Astrocyte of the spinal cord (primary cell): ENCODE measurements at places on chromosomes 12 and 14.

DNA sequence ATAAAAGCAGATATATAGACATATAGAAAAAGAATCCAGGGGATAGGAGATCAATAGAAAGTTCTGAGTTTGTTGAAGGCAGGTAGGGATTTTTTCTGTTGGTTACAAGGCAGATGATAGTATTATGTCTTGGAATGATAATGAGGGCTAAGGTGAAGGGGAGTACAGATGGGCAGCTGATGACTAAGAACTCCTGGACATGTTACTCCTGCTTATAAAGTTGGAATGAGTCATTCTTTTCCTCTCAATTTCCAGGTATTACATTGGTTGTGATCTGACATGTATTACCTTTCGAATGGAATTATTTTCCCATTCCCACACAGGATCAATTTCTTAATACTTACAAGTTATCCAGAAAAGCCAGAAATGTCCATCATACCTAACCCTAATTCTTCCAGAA is 545.2 kb upstream of the MGAT4C start:
- DNase-seq = no peak

DNA sequence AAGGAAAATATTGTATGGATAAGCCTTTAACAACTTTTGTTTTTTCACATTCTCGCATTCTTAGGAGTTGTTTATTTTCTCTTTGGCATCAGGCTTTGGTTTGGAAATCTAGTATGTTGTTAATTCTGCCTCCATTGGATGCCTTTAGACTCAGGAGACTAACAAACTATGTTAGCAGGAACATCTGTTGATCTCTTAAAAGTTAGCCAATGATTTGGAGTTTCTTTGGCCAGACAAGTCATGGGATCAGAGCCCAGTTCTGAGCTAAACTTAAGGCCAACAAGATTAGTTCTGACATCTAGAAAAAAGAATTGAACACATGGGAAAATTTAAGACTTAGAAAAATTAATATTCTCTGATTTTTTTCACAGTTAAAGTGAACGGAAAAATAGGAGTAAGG is 35.3 kb upstream of the STRAP start:
- DNase-seq = no peak

DNA sequence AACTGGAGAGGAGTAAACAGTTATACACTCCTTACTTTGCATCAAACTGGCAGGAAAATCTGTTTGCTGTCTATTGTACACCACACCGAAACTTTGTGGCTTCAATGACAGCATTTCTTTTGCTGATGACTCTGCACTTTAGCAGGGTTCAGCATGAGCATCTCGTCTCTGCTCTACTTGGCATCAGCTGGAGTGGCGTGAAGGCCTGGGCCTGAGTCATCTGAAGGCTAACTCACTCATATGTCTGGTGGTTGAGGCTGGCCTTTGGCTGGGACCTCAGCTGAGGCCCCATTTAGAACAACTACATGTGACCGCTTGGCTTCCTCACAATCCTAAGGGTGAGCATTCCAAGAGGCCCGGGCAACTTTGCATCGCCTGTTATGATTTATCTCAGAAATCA is 28.7 kb upstream of the REP15 start:
- DNase-seq = peak; percentile 86

- no peak for DNase-seq
Measured at GRCh38 chr14:55028066-55028465, 1.0 kb downstream of the SOCS4 start.

GRCh38 chr12:122891661-122892525 is 4.0 kb downstream of the VPS37B start:
- DNase-seq = peak; percentile 67

DNA sequence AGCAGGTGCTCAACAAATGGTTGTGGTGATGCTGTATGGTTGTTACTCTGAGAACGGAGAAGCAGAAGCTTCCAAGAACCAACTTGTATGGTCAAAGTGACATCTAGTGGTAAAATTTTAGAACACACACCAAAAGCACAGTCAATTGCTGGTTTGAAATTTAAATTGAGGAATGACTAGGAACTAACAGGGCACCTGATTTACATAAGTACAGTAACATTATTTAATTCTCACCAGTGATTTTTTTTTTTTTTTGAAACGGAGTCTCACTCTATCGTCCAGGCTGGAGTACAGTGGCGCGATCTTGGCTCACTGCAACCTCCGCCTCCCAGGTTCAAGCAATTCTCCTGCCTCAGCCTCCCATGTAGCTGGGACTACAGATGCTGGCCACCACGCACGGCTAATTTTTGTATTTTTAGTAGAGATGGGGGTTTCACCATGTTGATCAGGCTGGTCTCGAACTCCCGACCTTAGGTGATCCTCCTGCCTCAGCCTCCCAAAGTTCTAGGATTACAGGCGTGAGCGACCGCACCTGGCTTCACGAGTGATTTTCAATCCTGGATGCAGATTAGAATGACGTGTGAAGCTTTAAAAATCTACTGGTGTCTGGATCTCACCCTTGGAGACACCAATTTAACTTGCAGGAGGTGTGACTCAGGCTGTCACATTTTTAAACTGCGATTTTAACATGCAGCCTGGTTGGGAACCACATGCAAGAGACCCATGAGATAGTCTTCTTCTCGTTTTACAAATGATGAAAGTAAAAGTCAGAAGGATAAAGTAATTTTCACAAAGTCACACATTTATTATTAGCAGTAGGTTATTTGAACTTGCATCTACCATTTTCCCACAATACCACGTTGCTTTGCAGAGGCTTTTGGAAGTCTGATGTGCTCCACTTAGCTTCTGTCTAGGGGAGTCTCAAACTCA is 14.1 kb upstream of the NUMB start:
- peak; percentile 77 for DNase-seq

GRCh38 chr12:89470741-89471509 is 53.7 kb downstream of the GALNT4 start:
- DNase-seq = peak; percentile 53

DNA sequence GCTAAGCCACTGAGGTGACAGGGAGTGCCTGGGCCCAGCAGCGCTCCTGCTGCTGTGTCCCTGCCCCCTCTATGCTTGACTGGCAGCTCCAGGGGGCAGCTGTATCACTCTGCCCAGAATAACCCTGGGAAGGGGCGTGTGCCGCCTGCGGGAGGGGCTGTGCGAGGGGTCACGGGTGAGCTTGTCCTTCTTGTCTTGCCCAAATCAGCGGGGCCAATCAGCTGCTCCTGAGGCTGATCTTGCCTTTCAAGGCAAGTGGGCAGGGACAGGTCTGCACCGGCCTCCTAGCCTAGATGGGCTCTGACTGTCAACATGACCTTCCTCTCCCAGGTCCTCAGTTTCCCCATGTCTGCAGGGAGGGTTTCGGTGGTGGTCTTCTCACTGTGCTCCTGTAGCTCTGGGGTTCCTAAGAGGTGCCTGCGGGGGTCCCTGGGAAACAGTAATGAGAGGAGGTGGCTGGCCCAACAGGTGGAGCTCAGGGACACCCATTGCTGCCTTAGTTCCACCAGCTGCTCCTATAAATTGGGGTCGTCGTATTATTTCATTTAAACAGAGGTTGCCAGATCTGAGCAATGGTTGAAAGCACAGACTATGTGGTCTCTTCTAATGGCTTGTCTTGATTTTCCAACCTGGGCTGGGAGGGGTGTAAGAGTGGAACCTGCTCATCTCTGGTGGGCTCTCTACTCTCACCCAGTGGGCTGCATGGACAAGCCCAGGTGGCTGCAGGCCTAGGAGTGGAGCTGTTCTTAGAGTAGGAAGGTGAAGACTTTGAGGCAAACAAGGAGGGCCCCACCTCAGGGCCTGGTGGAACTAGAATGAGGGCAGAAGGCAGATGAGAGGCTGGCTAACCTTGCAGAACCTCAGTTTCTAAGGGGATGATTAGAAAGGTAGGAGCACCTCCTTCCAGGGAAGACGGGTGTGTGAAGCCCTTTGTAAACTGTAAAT is 11.7 kb downstream of the RTL1 start:
- no peak for DNase-seq

GRCh38 chr12:127060933-127061332 is 1206.0 kb upstream of the TMEM132C start:
- DNase-seq = no peak

DNA sequence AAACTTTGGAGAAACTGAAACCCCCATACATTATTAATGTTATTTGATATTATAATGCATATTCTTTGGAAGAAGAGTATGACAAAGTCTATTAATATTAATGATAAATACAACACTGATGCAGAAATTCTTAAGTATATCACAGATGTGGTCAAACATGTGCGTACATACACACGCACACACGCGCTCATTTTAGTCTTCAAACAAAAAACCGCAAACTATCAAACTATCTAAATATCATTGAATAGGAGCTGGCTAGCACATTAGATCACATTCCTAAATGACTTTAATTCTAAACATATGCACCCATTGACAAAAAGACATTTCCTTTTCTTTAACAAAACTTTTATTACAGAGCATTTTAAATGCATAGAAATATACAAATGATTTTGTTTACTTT is 872.7 kb downstream of the SLC16A7 start:
- no peak for DNase-seq

DNA sequence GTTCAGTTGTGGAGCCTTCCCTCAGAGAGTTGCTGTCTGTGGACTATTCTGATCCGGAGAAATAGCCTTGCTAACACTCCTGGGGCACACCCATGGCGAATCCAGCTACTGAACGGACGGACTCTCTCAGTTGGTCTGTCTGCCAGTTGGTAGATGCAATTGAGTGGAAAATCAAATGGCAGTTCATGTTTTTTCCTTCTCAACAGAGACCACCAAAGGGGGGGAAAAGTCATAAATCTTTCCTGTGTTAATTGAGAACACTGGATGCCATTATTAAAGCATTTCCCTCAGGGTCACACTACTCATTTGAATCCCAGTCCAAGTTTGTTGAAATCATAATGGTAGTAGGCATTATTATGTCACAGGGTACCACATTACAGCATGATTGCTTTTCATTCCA is 354.3 kb upstream of the FAR2 start:
- no peak for DNase-seq

DNA sequence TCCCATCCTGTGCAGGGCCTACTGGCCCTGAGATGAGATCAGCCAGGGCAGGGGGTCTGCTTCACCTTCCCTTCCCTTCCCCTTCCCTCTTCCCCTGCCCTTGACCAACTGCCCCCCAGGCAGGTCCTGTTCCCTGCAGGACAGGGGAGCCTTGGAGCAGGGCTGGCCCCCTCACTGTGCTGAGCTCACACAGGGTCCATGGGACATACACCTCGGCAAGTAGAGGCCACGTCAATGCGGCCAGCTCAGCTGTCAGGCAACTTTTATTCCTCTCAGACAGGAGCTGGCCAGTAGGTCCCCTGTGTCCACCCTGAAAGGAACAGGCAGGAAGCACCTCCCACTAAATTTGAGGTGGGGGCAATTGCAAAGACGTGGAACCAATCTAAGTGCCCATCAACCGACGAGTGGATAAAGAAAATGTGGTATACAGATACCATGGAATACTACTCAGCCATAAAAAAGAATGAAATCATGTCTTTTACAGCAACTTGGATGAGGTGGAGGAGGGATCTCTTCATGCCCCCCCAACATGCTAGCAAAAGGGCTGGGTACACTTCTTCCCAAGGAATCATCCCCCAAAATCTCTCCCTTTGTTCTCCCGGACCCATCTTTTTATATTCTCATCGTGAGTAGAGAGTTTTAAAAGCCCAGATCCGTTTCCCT is 148.7 kb downstream of the BCL11B start:
- DNase-seq = no peak

DNA sequence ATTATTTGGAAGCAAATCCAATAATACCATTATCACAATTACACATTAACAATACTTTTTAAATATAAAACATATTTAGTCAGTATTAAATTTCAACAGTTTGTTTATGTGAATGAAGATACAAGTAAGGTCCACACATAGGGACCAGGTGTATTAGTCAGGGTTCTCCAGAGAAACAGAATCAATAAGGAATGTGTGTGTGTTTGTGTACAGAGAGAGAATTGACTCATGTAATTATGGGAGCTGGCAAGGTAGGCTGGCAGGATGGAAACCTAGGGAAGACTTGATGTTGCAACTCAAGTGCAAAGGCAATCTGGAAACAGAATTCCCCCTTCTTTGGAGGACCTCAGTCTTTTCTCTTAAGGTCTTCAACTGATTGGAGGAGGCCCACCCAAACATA is 123.2 kb upstream of the OTX2 start:
- no peak for DNase-seq

DNA sequence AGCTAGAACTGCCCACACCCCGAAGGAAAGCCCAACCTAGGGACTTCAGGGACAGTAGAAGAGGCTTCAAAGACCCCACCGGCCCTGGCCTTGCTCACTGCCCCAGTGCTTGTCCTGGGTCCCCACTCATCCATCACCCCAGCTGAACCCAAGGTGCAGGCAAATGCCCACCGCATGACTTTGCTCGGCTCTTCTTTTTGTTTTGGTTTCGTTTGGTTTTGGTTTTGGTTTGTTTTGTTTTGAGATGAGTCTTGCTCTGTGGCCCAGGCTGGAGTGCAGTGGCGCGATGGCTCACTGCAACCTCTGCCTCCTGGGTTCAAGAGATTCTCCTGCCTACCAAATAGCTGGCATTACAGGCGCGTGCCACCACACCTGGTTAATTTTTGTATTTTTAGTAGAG is 9.0 kb downstream of the CCDC85C start:
- no peak for DNase-seq

DNA sequence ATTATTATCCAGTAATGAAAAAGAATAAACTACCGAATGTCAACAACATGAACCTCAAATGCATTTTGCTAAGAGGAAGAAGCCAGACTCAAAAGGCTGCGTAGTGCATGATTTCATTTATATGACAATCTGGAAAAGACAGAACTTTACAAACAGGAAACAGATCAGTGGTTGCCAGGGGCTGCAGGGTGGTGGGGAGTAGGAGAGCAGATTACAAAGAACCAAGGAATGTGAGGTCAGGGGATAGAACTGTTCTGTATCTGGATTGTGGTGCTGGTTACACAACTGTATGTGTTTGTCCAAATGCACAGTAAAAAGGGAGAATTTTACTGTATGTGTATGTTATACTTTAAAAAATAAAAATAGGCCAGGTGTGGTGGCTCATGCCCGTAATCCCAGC is 89.7 kb upstream of the MYL2 start:
- no peak for DNase-seq

DNA sequence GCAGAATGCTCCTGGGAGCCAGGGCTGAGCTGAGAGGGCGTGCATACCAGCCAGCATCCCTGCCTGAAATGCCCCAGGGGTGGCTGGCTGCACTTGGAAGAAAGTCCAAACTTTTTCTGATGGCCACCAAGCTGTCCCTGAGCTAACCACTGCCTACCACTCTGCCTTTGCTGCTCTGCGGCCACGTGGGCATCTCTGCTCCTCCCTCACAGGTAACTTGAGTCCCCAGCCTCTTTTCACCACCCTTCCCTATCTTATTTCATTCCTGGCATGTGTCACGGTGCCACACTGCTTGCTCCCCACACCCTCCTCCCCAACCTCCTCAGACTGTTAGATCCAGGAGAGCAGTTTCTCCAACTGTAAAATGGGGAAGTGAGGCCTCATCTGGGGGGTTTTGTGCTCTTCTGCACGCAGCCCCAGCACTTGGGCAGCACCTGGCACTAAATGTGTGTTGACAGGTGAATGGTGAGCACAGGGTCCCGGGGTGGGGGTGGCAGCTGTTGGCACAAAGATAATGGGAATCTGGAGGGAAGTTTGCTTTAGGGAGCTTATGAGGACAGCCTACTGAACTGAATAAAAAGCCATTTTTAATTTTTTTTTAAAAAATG is 113.0 kb downstream of the GLT1D1 start:
- DNase-seq = no peak
